ENCODE measurements at places on chromosomes 3 and 15.

DNA sequence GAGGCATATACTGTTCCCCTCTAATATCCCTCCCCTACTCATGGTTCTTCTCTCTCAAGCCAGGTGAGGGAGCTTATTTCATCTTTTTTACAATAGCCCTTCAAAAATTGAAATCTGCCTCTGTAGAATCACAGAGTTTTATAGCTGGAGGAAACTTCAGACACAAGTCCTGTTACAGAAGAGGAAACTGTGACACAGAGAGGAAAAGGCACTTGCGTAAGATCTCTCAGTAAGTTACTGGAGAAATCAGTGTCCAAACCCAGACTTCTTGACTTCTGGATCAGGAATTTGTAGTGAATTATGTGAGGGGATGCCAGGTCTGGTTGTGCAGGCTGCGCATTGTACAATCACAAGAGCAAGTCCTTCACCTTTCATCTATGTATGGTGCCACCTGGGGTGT, 4.6 kb downstream of the FGD5 start:
- DNase-seq = no peak

- DNase-seq = no peak
Measured at GRCh38 chr15:92934716-92935115, 34.6 kb downstream of the CHD2 start.

DNA sequence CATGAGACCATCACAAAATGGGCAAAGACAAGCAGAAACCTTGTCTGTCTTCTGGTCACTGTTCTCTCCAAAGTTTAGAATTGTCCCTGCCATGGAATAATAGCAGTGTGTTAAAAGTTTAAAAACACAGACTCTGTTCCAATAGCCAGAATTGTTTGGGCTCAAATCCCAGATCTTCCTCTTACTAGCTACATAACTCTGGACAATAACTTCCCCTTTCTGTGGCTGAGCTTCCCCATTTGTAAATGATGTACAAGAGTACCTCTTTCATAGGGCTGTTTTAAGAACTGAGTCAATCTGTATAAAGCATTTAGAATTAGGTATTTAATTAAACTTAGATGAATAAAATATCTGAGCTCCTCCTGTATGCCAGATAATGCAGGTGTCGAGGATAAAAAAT, 623.0 kb downstream of the NTRK3 start:
- DNase-seq = no peak

GRCh38 chr15:79981831-79982455, 10.9 kb upstream of the BCL2A1 start:
- no peak for DNase-seq

DNA sequence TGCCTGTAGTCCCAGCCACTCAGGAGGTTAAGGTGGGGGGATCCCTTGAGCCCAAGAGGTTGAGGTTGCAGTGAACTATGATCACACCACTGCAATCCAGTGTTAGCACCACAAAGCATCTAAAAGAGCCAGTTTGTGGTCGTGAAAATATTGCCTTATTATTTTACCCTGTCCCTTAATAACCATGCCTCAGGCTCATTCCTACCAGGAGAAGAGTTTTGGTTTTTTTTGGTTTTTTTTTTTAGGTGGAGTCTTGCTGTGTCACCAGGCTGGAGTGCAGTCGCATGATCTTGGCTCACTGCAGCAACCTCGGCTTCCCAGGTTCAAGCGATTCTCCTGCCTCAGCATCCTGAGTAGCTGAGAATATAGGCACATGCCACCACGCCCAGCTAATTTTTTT, 17.9 kb upstream of the AVEN start:
- no peak for DNase-seq

- no peak for DNase-seq
Measured at GRCh38 chr3:190360228-190360627, 27.7 kb upstream of the CLDN16 start.

GRCh38 chr15:93018574-93018973, 70.4 kb downstream of the RGMA start:
- no peak for DNase-seq

GRCh38 chr3:48018841-48019240, 2.6 kb upstream of the MAP4 start:
- no peak for DNase-seq

DNA sequence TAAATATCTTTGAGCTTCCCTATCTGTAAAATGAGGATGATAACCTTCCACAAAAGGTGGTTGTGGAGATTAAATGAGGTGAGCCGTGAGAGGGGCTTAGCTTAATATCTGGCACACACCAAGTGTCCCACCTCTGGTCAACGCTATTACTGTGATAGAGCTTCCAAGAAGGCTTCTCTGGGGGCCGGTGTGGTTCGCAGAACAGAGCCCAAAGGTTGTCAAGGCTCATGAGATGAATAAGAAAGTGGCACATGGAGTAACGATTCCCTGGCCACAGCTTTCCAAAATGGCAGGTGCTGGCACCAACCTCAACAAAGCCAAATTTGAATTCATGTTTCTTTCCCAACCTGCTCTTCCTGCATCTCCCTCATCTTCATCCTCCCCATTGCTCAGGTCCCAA, 10.4 kb downstream of the KY start:
- no peak for DNase-seq

GRCh38 chr15:31207246-31207645, 105.7 kb upstream of the TRPM1 start:
- DNase-seq = no peak

All from NCI-H1092 treated with DMSO at 0.1 percent for 48 hours (cell line).